ENCODE measurements at places on chromosomes 7 and 10.

DNA sequence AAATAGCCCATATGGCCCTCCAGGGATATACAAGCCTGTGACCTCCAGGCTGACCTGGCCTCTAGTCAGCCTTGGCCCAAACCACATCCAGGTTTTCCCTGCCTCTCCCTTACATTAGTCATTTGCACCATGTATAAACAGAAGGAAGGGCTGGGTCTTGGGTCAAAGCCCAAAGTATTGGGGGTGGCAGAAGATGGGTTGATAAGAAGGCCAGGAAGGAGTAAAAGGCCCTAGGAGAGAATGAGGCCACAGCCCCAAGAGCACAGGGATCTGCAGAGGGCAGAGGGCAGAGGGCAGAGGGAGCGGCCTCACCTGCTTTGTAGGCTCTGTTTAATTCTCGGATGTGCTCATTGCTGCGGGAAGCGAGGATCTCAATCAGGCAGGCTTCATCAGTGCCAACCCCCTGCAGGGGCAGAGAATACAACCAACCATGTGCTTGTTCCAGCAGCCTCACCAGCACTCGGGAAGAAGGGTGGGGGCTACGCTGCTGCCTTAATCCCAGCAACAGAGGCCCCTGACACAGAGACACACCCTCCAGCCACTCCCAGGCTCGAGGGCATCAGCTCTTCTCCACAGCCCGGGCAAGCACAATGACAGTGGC, 31.3 kb downstream of the PLAC9 start:
- peak; percentile 88 for DNase-seq

DNA sequence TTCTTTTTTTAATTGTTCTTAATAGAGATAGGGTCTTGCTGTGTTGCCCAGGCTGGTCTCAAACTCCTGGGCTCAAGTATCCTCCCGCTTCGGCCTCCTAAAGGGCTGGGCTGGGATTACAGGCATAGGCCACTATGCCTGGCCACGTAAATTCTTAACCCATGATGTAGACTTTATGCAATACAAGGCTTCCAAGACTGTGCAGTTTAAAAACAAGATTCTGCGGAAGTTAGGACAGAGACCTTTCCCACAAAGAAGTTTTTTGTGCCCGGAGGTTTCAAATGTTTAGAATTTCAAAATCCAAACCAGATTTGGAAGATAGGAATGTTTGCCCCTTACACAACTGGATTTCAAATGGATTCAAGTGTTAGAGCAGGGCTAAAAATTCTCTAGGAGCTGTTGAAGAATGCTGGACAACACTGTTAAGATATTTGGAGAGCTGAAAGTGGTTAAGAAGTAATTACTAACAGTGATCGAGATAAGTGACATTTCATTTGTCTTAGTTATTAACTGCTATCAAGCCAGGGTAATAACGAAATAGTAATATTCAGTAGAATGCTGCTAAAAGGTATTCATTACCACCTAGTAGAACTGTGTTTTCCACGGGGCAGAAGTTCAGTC, 7.4 kb downstream of the APBB1IP start:
- DNase-seq = no peak

- no peak for DNase-seq
Observed at GRCh38 chr10:3422282-3422681, 249.7 kb upstream of the PITRM1 start.

- no peak for DNase-seq
Observed at GRCh38 chr10:76286536-76286935, 855.1 kb downstream of the LRMDA start.

DNA sequence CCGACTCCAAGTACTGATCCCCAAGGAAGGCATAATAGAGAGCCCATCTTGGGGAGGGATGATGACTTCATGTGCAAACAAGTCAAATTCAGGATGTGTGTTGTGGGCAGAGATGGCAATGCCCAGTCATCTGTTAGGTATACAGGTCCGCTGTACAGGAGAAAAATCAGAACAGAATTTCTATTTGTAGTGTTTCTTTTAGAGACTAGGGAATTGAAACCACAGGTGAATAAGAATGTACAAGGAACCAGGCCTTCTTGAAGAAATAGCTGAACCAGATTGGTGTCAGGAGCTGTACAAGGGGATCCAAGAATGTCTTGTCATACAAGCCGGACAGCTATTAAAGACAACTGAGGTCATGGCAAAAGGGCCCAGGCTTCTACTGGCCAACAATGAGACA, 147.9 kb downstream of the PFKFB3 start:
- DNase-seq = no peak

DNA sequence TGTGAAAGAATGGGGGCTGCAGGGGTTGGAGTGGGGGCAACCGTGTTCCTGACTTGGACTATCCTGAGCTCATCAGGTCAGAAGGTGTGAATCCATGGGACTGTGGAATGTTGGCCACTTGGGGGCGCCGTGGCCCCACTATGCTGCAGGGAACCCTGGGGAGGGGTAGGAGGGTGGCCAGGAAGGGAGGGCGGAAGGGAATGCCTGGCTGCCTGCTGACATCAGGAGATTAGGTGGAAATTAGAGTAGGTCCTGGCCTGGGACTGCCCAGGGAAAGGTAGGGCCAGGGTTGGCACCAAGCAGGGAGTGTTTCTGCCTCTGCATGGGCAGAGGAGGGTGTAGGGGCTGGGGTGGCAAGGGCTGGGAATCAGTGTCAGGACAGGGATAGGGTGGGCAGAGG, 65.8 kb upstream of the PRSS58 start:
- no peak for DNase-seq

DNA sequence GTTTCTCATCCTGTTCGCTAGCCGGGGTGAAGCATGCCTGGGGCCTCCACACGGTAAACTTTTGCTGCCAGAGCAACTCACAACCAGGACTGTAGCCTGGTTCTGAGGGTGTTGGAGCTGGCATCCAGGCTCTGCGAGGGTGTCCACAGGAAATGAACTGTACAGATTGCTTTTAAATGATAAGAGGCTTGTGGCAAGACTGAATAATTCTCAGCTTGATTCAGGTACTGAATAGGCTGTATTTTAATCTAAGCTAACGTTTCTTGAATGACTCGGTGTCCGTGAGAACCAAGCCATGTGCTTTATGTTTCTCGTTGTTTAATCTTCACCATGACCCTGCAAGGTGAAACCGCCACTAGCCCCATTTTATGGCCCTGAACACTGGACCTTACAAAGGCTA, 49.3 kb downstream of the EEPD1 start:
- DNase-seq = no peak

DNA sequence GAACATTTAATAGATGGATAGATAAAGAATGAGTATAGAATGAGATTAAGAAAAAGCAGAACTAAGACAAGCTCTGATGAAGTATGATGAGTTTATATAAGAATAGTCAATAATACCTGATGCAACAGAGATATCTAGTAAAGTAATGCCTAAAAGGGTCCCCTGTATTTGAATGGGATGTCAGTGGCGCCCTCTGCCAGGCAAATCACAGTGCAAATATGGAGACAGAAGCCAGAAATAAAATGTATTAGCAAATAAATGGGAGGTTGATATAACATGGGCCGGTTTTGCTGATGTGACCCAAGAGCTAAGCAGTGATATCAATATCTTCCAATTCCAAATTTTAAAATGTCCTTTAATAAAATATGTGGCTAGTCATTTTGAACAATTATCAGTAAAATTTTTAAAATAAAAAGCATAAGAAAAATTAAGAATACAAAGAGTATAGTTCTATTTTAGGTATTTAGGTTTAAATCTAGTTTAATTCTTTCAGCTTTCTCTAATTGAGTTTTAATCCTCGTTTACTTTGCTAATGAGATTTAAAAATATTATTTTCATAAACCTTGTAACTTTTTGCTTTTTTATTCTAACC, 62.6 kb downstream of the ADK start:
- no peak for DNase-seq

- peak; percentile 88 for DNase-seq
Observed at GRCh38 chr7:131654668-131655326, 98.4 kb upstream of the PODXL start.

- no peak for DNase-seq
Observed at GRCh38 chr7:30074422-30075030, 46.3 kb downstream of the PLEKHA8 start.

- DNase-seq = no peak
Observed at GRCh38 chr10:99834410-99834809, 52.0 kb downstream of the ABCC2 start.

- DNase-seq = no peak
Observed at GRCh38 chr7:105835441-105835840, 41.0 kb downstream of the ATXN7L1 start.

DNA sequence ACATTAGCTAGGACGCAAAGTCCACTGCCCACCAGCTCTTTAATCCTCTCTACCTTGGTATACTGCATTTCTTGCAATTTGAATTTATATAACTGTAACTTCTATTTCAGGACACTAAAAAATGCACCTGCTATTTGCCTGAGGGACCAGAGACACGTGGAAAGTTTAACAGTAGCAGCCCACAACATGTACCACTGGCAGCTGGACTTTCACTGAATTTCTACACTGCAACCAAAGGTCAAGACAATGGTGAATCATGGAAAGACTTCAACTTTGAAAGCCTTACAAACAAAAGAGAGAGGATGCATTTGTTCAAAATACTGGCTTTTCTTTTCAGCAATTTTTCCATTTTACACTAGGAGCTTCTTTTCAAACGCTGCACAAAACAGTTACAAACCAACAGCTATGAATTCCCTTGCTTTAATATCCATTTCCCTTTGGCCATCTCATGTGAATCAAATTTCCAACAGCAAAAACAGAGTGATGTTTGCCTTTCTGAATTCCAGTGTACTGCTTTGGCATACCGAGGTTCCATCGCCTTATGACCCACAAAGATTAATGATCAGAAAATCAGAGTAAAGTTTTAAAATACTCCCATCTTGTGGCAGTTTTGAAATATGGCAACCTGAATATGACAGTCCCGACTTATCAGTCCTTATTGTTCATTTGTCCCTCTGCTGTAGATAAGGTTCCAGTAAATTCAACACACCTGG, 29.9 kb upstream of the HNRNPH3 start:
- no peak for DNase-seq

- DNase-seq = no peak
Observed at GRCh38 chr7:43692582-43693373, 36.5 kb downstream of the COA1 start.

- no peak for DNase-seq
Observed at GRCh38 chr7:157560258-157560654, 223.5 kb downstream of the DNAJB6 start.

DNA sequence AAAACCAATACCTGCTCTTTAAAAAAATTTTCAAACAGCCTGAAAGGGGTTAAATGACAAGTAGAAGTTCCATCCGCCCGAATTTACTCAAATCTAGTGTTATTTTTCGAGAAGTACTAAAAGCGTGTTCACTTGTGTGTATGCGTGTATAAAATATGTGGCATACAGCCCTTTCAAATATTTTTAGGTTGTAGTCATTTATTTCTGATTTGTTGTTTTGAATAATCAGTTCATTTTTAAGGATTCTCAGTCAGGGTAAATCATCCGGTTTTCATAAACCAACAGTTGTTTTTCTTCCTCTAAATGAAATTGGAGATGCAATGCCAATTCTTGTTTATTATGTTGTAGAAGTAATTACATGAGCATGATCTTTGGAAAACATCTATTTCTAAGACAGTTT, 6.9 kb upstream of the SUN1 start:
- DNase-seq = no peak

GRCh38 chr7:100991631-100992030, 22.3 kb downstream of the MUC12 start:
- DNase-seq = no peak

DNA sequence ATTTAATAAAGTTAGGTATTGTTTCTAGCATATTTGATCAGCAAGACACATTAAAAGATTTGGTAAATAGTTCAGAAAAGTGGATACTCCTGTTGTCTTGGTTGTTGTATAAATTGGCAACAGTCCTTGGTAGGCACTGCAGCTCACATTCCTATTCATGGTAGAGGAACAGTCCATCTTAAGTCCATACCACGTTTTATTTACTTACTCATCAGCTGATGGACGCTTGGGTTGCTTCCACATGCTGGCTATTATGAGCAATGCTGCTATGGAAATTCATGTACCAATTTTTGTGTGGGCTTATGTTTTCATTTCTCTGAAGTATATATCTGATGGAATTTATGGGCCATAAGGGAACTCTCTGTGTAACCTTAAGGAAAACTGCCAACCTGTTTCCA, 43.3 kb downstream of the C10orf120 start:
- DNase-seq = no peak

DNA sequence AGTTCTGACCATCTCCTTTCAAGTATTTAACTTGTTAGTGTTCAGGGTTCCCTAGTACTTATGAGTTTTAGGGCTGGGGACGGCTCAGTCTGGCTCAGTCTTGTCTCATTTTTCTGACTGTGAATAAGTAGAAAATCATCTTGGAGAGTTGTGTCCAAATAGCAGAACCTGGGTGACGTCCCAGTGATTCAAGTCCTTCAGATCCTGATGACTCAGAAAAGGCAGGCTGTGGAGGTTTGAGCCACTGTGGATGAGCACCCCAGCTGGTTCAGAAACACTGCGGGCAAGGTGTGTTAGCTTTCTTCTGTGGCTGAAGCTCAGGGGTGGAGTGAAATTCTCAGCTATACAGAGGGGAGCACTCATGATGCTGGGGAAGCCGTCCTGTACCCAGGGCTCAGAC, 154.4 kb upstream of the NPY start:
- DNase-seq = no peak

DNA sequence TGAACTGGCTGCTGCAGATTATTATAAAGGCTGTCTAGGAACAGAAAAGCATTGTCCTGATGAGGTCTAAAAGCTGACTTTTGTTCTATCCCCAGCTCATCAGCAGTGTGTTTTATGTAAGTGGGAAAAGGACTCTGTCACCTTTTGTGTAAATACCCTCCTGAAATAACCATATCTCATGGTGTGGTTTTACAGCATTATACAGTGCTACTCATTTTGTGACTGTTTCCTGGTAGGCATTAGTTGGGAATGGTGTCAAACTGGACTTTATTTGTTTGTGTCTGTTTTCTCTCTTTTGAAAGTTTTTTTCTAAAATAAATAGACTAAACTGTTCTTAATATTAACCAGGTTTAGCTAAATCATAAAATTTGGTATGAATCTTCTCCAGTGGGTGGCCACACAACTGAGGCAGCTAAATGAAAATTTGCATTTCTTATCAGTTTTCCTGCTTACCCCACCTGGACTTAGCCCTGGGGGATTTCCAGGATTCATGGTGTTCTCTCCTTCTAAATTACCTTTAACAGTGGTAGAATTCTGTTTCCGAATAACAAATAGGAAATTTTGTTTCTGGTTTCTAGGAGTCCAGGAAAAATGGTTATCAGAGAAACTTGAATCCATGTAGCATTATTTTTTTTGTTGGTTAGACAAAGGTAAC, 140.9 kb downstream of the LHFPL3 start:
- DNase-seq = no peak

- no peak for DNase-seq
Observed at GRCh38 chr10:88819290-88819689, 16.8 kb downstream of the LIPM start.

- DNase-seq = peak; percentile 51
Observed at GRCh38 chr7:22082886-22083703, 137.4 kb upstream of the CDCA7L start.
